ENCODE measurements at places on chromosomes 5 and 9.
A peak's percentile ranks its signal among the peaks of the same experiment; 100 is the strongest.

GRCh38 chr5:9054821-9055589 is 490.9 kb downstream of the SEMA5A start:
- no peak for DNase-seq

GRCh38 chr9:137326445-137327065 is 24.5 kb upstream of the NRARP start:
- DNase-seq, result no peak

- no peak for DNase-seq
These were observed 9.5 kb downstream of the NUDT2 start for GRCh38 chr9:34338665-34339385.

DNA sequence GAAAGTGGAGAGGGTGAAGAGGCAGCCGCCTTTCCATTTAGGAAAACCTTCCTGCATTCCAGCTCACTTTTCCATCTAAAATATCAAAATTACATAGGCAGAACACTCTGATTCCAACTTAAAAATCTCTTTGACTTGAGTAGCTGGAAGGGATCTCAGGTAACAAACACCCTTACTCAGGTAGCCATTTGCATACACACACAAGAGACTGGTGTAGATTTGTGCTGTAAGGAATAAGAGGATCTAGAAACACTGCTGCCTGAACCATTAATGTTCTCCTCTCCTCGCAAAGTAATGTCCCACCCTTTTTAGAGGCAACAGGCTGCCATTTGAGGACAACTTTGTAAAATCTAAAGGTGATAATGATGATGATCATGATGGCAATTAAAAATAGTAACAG is 53.5 kb downstream of the BNC2 start:
- DNase-seq, result no peak

- no peak for DNase-seq
These were observed 158.0 kb downstream of the SMARCA2 start for GRCh38 chr9:2173170-2173569.

DNA sequence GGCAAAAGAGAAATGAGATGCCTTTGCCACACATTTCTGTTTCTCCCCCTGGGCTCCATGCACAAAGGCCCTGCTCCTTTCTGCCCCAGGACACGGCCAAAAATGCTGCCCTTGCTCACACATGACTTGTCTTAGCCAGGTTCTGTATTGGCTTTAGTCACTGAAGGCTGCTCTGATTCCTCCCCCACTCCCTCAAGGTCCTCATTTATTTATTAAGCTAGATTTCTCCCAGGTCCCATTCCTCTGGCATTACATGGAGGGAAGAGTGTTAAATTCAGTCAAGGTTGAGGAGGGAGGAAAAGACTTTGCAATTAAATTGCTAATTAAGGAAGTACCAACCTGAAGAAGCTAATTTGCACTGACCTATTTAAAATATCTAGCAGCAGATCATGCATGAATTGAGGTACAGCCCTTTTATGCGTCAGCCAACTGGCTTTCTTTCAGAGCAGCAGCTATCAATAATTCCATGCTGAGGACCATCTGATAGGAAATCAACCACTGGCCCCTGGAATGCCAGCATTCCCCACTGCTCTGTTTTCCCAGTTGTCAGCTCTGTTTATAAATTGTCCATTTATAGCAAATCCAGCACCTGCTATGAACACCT is 81.2 kb upstream of the MAP3K1 start:
- no peak for DNase-seq

- DNase-seq, result no peak
These were observed 302.4 kb downstream of the MAT2B start for GRCh38 chr5:163807781-163808180.

- no peak for DNase-seq
These were observed 86.6 kb downstream of the MED27 start for GRCh38 chr9:131992906-131993657.

DNA sequence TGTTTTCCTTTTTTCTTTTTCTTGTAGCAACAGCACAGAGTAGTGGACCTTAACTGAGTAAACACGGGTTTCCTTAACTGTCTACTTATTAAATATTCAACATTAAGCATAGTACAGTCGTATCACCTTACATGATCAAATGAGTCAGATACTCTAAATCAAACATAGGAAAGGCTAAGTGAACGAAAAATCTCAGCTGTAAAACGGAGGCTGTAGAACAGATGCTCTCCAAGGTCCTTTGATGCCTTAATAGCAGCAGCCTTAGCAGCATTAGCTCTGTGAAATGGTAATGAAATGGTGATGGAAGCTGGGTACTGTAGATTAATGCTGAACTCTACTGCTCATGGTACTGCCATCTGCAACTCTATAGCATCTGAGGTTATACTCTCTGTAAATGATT is 1433.3 kb upstream of the C9orf72 start:
- DNase-seq, result peak; percentile 27

DNA sequence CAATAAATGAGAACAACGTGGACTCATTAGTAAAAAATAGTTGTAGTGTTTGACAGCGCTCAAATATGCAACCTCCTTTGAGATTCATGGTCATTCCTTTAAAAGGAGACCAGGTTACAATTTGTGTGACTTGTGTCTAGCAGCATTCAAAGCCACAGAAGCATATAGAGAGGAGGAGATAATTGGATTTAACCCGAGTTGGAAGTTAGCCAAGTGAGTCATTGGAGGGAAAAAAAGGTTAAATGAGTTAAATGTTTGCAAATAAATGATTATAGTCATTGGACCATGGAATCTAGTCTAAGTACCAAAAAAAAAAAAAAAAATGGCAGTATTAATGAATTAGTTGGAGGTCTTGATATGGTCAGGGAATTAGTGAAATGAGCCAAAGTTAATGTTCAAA is 90.9 kb downstream of the ITGA1 start:
- DNase-seq, result no peak

GRCh38 chr9:122900791-122901190 is 4.4 kb downstream of the RC3H2 start:
- DNase-seq, result no peak

- DNase-seq, result no peak
These were observed 122.7 kb downstream of the GCNT1 start for GRCh38 chr9:76581731-76582130.

- DNase-seq, result no peak
These were observed 67.1 kb downstream of the GRAMD2B start for GRCh38 chr5:126490167-126490940.

DNA sequence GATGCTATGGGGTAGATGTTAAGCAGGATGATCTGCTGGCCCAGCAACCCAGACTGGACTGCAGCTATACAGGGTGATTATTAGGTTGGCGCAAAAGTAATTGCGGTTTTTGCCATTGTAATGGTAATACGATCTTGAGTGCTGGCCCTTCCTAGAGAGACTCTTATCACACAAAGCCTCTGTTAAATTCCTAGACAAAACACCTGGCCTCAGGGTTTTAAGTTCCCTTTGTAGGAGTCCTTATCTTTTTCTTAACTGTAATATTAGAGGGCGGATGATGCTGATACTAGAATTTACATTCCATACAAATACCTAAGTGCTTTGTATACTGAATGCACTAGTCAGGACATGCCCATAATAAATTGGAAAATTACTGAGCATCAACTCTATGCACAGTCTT is 222.2 kb downstream of the NDUFS4 start:
- DNase-seq, result no peak

GRCh38 chr9:129348890-129349664 is 171.0 kb upstream of the IER5L start:
- no peak for DNase-seq

DNA sequence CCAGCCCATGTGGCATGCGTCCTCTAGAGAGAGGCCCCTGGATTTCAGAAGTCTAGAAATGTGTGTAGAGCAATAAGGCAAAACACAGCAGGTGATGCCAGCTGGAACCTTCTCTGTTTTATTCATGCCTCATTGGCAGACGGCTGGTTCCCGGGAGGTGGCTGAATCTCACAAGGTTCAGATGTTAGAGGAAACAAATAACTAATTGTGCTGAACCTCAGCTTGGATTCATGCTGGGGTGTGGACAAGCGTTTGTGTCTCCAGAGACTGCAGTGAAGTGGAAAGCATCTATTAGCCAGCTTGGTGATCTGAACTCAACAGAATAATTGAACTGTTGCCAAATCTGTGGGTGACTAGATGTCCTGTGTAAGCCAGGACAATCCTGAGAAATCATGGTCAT is 131.1 kb upstream of the NR4A3 start:
- peak; percentile 87 for DNase-seq

- peak; percentile 54 for DNase-seq
These were observed 14.7 kb upstream of the SFXN1 start for GRCh38 chr5:175463641-175464040.

DNA sequence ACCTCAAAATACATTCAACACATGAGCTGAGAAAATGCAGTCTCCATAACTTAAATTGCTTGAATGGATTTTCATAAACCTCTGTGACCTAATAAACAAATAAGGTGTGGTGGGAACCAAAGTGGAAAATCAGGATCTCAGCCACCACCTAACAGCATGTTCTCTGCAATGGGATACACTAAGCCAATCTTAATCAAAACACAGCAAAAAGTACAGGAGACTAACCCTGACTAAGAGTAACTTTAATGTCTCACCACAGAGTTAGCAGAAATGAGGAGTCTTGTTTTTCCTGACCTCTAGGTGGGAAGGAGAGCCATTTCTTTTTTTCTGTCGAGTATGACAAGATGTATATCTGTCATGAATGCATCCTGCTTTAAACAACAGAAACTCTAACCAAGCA is 48.5 kb downstream of the PLK2 start:
- DNase-seq, result no peak

DNA sequence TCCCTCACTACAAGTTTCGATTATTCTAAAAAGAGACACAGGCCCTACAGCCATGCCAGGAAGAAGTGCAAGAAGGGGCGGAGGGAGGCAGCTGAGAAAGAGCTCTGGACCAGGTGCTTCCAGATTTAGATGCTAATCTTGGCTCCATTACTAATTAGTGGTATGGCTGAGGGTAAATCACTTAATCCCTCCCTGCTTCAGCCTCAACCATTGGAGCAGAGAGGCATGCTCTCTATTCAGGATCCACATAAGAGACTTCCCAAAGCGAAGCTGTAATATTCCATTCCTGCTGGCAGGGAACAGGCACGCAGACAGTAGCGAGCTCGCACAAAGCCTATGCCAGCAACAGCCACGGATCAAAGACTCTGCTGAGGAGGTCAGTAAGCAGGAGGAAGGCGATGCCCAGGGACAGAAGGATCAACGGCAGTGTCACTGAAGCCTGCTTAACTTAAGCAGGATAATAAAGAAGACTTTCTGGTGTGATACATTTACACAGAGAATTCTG is 24.2 kb downstream of the LIFR start:
- no peak for DNase-seq

GRCh38 chr9:136629001-136629878 is 33.5 kb upstream of the EGFL7 start:
- no peak for DNase-seq

GRCh38 chr9:71249729-71250317 is 128.4 kb upstream of the TRPM3 start:
- no peak for DNase-seq

- DNase-seq, result no peak
These were observed 46.0 kb upstream of the FREM1 start for GRCh38 chr9:14956208-14956607.

DNA sequence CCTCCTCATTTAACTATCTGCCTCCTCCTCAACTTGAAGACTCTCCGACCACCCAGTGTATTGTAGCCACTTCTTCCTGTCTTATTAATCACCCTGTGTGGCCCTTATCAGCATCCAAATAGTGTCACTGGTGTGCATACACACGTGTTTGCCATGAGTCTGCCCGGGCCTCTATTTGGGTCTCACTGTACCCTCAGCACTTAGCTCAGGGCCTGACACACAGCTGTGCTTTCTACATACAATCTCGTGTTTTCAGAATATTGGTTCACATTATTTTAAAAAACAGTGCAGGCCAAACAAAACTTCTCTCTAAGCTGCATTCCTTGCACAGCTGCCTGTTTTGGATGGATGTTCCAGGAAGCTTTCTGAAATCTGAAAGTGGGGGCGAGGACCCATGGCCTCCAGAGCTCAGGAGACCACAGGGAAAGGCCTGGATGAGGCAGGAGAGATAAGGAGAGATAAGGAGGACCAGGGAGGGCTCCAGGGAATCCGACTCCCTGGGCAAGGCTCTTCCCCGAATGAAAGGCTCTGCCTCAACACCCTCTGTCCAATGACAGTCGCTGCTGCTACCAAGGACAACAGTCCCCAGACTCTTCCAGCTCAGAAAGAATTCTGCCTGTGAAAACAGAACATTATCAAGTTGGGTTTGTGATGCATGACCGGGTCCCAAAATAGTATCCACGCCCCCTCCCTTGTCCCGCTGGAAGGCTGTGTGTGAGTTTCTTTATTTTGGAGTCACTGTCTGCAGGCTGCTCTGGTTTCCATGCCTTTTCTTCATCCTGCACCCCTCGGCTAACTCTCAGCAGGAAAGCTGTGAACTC is 255.6 kb downstream of the NSG2 start:
- DNase-seq, result no peak

DNA sequence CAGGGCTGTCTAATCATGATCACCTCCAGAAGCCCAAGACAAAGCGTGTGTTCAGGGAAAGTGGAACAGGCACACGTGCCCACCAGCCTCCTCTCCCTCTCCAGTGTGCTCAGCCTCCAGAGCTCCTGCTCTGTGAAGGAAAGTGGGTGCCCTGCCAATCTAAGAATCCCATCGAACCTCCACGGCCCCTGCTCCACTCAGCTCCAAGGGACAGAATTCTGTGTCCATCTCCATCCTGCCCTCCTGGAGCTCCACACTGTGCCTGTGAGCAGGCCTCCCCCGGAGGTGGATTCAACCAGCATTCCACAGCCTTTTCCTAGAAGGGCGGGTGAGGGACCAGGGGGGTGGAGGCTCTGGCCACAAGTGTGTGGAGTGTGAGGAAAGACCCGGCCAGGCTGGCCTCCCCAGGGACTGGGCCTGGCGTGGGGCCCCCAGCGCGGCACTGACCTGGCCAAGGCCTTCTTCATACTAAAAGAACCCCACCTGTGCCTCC is 6.0 kb downstream of the EEIG1 start:
- DNase-seq, result no peak

- DNase-seq, result no peak
These were observed 164.0 kb downstream of the CCDC192 start for GRCh38 chr5:127867022-127867783.

DNA sequence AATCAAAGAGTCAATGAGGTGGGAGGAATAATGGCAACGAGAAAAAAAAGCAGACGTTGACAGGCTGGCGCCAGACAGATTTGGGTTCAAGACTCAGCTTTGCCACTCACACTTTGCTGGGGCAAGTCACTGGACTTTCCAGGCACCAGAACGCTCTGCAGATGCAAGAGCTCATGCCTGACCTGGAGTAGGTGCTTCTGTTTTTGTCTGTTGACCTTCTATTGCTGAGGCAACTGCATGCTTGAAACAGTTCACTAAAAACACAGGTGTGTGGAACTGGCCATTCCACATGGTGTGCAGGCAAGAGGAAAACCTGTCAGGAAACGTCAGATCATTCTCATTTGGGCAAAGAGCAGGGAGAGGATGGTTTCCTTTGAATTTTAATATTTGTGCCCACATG is 161.2 kb upstream of the SMIM23 start:
- DNase-seq, result no peak

- DNase-seq, result peak; percentile 72
These were observed 87.9 kb upstream of the IFNK start for GRCh38 chr9:27436234-27436633.

- peak; percentile 32 for DNase-seq
These were observed at the start of gene GRIN3A for GRCh38 chr9:101738566-101739183. Gene GRIN3A, minus strand, starts transcription at chr9:101738647. Its CDS starts 668 bp downstream, at chr9:101737979.

- DNase-seq, result peak; percentile 96
These were observed 108.7 kb downstream of the RXRA start for GRCh38 chr9:134434894-134435506.

- peak; percentile 75 for DNase-seq
These were observed at the start of gene NRARP for GRCh38 chr9:137302118-137302448. Gene NRARP, minus strand, starts transcription at chr9:137302271. Its CDS starts 343 bp downstream, at chr9:137301928.
